ENCODE measurements at places on chromosomes 3 and 15. TPM values are rescaled to one million over a fixed set of nuclear protein-coding genes. Genes with fewer than 3 reads are reported as not detected.

DNA sequence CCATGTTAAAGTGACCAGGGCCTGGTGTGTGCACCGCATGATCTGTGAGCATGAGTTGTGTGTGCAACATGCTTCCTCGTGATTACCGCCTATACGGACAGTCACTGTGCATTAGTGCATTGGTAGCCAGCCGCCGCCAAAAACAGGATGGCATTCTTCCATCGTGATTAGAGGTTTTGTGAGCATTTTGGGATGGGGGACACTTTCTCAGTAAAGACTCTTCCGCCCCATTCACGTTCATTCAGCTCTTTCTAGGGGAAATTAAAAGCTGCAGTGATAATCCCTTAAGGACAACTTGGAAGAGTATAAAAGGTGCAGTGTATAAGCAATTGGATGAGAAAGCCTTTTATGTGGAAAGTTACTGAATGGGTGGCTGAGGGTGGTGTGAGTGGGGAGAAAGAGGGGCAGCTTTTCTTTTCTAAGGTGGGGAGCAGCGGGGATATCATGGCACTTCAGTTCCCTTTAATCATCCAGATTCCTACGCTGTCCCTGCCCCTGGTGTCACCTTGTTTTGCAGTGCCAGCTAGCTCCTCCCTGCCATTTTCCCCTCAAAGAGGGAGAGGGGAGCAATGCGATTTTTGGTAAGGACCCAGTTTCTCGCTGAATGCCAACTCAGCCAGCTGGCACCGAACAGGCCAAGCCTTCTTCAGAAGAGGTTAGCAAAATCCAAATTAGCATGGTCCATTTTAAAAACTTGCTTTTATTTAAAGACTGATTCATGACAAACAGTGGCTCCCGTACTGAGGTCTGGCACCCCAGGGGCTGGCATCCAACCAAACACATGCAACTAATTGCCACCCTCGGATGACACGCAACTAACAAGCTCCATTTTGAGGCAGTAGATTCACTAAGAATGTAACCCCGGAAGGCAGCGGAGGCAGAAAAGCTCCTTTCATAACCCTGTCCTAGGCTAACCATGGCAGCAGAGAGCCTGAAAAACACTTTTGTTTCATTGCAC, 447.8 kb downstream of the FHIT start:
- DNase-seq, result no peak
- H3K4me1 ChIP-seq, result no peaks in the 10 kb centered on the region
- H3K27ac ChIP-seq, result no peak overlapping the region
- peaks cover 2% of the 10 kb centered on the region for H3K36me3 ChIP-seq
- H3K27me3 ChIP-seq, result no peaks in the 10 kb centered on the region
- H3K4me3 ChIP-seq, result no peak overlapping the region

- no peaks in the 10 kb centered on the region for H3K4me1 ChIP-seq
- no peak within 1 kb of the TSS for H3K4me3 ChIP-seq
- no peak for DNase-seq
- no peak within 1 kb of the TSS for H3K27ac ChIP-seq
- H3K36me3 ChIP-seq, result no peaks in the 10 kb centered on the region
- H3K27me3 ChIP-seq, result peaks cover 5% of the 10 kb centered on the region
These were observed at the start of gene LYZL4 for GRCh38 chr3:42410370-42411131. Gene LYZL4 (minus strand): TSS chr3:42410610. CDS start chr3:42407251, 3,359 bp downstream.

- DNase-seq, result no peak
- H3K4me1 ChIP-seq, result peaks cover 3% of the 10 kb centered on the region
- no peaks in the 10 kb centered on the region for H3K36me3 ChIP-seq
- H3K4me3 ChIP-seq, result no peak overlapping the region
These were observed 62.4 kb upstream of the SPATA12 start for GRCh38 chr3:56998076-56998529.

GRCh38 chr3:17322106-17322793, 420.2 kb downstream of the TBC1D5 start:
- H3K27me3 ChIP-seq, result no peaks in the 10 kb centered on the region
- H3K4me1 ChIP-seq, result peaks cover 20% of the 10 kb centered on the region
- peaks cover 7% of the 10 kb centered on the region for H3K36me3 ChIP-seq
- no peak overlapping the region for H3K4me3 ChIP-seq
- DNase-seq, result no peak

- H3K36me3 ChIP-seq, result peaks cover 55% of the 10 kb centered on the region
- no peak overlapping the region for H3K4me3 ChIP-seq
- no peak for DNase-seq
- peaks cover 10% of the 10 kb centered on the region for H3K4me1 ChIP-seq
These were observed 28.3 kb downstream of the SEC61A1 start for GRCh38 chr3:128080323-128081080.

- no peak for DNase-seq
- H3K27me3 ChIP-seq, result no peaks in the 10 kb centered on the region
- H3K27ac ChIP-seq, result no peak overlapping the region
- H3K36me3 ChIP-seq, result peaks cover 2% of the 10 kb centered on the region
These were observed 62.9 kb downstream of the KLF13 start for GRCh38 chr15:31389576-31389975.

GRCh38 chr3:119628390-119628789, 30.7 kb downstream of the PLA1A start:
- no peaks in the 10 kb centered on the region for H3K36me3 ChIP-seq
- no peak overlapping the region for H3K4me3 ChIP-seq
- peaks cover 27% of the 10 kb centered on the region for H3K27me3 ChIP-seq
- H3K27ac ChIP-seq, result no peak overlapping the region

GRCh38 chr3:23807424-23808015, 1.8 kb downstream of the UBE2E1 start:
- H3K4me3 ChIP-seq, result peak overlapping the region; percentile 91
- DNase-seq, result no peak
- H3K27ac ChIP-seq, result peak overlapping the region; percentile 91
- H3K4me1 ChIP-seq, result peaks cover 51% of the 10 kb centered on the region

GRCh38 chr3:127374086-127375010, 86.5 kb upstream of the PRR20G start:
- no peaks in the 10 kb centered on the region for H3K4me1 ChIP-seq
- H3K27me3 ChIP-seq, result peaks cover 8% of the 10 kb centered on the region
- no peak overlapping the region for H3K4me3 ChIP-seq
- peak; percentile 64 for DNase-seq
- no peak overlapping the region for H3K27ac ChIP-seq
- H3K36me3 ChIP-seq, result no peaks in the 10 kb centered on the region

GRCh38 chr3:69869643-69870042, 129.9 kb upstream of the SAMMSON start:
- no peak overlapping the region for H3K27ac ChIP-seq
- no peak overlapping the region for H3K4me3 ChIP-seq
- no peaks in the 10 kb centered on the region for H3K36me3 ChIP-seq

GRCh38 chr15:38263996-38264395, 11.4 kb downstream of the SPRED1 start:
- H3K4me3 ChIP-seq, result no peak overlapping the region
- no peaks in the 10 kb centered on the region for H3K4me1 ChIP-seq
- no peaks in the 10 kb centered on the region for H3K36me3 ChIP-seq
- H3K27me3 ChIP-seq, result no peaks in the 10 kb centered on the region
- no peak overlapping the region for H3K27ac ChIP-seq

DNA sequence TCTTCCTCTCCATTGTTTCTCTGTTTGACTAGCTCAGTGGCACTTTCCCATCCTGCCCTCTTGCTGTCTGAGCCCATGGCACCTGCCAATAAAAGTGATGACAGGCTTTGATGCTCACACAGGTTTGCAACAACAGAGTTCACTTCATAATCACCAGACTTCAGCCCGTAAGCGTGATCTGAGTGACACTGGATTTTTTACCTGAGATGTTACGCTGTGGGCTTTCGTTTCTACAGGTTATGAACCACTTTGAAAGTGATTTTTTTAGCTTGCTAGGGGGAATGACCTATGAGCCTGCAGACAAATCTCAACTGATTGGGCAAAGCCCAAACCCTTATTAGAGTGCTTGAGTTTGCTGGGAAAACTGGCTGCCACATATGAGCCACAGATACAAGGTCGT, 173.9 kb upstream of the ICE2 start:
- peaks cover 52% of the 10 kb centered on the region for H3K4me1 ChIP-seq
- no peak overlapping the region for H3K4me3 ChIP-seq
- DNase-seq, result no peak
- no peak overlapping the region for H3K27ac ChIP-seq

- no peak overlapping the region for H3K4me3 ChIP-seq
- H3K27ac ChIP-seq, result no peak overlapping the region
- H3K36me3 ChIP-seq, result no peaks in the 10 kb centered on the region
- DNase-seq, result no peak
- H3K27me3 ChIP-seq, result peaks cover 4% of the 10 kb centered on the region
These were observed 95.0 kb upstream of the SNRPA1 start for GRCh38 chr15:101390060-101390459.

DNA sequence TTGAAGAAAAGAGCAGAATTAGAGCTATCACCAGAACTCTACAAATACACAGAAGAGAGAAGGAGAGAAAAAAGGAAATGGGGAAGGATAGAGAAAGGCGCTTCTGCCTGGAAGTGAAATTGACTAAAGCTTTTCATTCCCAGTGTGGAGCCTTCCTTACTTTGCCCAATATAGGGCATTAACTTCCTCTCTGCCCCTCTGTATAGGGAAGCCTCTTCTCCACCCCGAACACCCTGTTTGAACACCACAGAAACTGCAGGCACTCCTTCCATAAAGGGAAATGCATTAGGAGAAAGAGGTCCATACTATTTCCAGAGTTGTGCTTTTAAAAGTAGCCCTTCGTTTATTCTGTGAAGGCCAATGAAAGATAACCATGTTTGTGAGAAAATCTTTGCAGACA, 248.5 kb downstream of the RAP2B start:
- H3K27me3 ChIP-seq, result no peaks in the 10 kb centered on the region
- H3K4me1 ChIP-seq, result peaks cover 11% of the 10 kb centered on the region
- no peaks in the 10 kb centered on the region for H3K36me3 ChIP-seq
- no peak for DNase-seq

DNA sequence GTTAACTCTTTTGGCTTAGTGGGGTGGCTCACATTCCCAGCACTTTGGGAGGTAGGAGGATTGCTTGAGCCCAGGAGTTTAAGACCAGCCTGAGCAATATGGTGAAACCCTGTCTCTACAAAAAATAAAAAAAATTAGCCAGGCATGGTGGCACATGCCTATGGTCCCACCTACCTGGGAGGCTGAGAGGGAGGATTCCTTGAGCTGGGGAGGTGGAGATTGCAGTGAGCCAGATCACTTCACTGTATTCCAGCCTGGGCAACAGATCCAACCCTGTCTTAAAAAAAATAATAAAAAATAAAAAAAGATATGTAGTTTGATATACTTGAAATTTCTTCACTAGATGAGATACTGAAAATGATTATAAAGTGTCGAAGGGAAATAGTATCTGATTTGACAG, 178.8 kb downstream of the TCF12 start:
- H3K4me3 ChIP-seq, result no peak overlapping the region
- peaks cover 18% of the 10 kb centered on the region for H3K36me3 ChIP-seq
- no peak for DNase-seq
- H3K4me1 ChIP-seq, result peaks cover 4% of the 10 kb centered on the region
- H3K27me3 ChIP-seq, result no peaks in the 10 kb centered on the region

- H3K4me1 ChIP-seq, result peaks cover 91% of the 10 kb centered on the region
- DNase-seq, result no peak
- H3K27ac ChIP-seq, result peak overlapping the region; percentile 11
- H3K4me3 ChIP-seq, result no peak overlapping the region
- H3K27me3 ChIP-seq, result no peaks in the 10 kb centered on the region
These were observed 25.1 kb downstream of the SMAD3 start for GRCh38 chr15:67090297-67091070.

DNA sequence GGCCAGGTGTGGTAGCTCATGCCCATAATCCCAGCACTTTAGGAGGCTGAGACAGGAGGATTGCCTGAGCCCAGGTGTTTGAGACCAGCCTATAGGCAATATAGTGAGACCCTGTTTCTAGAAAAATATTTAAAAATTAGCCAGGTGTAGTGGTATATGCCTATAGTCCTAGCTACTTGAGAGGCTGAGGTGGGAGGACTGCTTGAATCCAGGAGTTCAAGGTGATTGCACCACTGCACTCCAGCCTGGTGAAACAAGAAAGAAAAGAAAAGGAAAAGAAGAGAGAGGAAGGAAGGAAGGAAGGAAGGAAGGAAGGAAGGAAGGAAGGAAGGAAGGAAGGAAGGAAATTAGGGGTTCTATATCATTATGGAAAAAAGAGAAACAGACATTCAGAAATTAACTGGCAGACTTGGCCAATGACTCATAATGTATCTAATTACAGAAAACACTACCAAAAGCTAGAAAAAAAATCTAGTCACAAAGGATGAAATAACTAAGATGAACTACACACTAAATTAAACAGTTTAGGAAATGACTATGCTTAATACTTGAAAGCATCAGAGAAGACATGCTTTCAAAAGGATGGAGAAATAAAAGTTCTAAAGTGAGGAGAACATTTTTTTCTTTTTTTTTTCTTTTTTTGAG, 45.4 kb upstream of the TERB2 start:
- no peak overlapping the region for H3K27ac ChIP-seq
- H3K4me1 ChIP-seq, result peaks cover 6% of the 10 kb centered on the region
- no peaks in the 10 kb centered on the region for H3K36me3 ChIP-seq
- no peak overlapping the region for H3K4me3 ChIP-seq
- H3K27me3 ChIP-seq, result no peaks in the 10 kb centered on the region
- DNase-seq, result no peak

- peaks cover 63% of the 10 kb centered on the region for H3K4me1 ChIP-seq
- peaks cover 25% of the 10 kb centered on the region for H3K36me3 ChIP-seq
- no peak overlapping the region for H3K4me3 ChIP-seq
- no peak for DNase-seq
These were observed 5.0 kb upstream of the IL17RE start for GRCh38 chr3:9897408-9898372.

- H3K36me3 ChIP-seq, result no peaks in the 10 kb centered on the region
- H3K4me1 ChIP-seq, result no peaks in the 10 kb centered on the region
- no peaks in the 10 kb centered on the region for H3K27me3 ChIP-seq
- no peak for DNase-seq
- no peak overlapping the region for H3K4me3 ChIP-seq
These were observed 103.0 kb downstream of the MYLK start for GRCh38 chr3:123781138-123781537.

- H3K36me3 ChIP-seq, result no peaks in the 10 kb centered on the region
- H3K4me1 ChIP-seq, result peaks cover 20% of the 10 kb centered on the region
- H3K4me3 ChIP-seq, result peak overlapping the region; percentile 69
- H3K27ac ChIP-seq, result peak overlapping the region; percentile 45
- peaks cover 10% of the 10 kb centered on the region for H3K27me3 ChIP-seq
These were observed 1.2 kb upstream of the TYRO3 start for GRCh38 chr15:41557673-41558399.

DNA sequence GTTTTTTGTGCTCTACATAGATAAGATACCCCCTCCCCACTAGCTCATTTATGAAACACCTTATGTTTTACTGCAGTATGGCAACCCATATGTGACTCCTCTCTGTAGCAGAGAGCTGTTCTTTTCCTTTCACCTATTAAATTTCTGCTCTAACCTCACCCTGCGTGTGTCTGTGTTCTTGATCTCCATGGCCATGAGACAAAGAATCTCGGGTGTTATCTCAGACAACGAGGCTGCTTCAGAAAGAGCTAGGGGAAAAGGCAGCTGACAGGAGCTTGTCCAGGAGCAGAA, 18.0 kb downstream of the CCR8 start:
- H3K27ac ChIP-seq, result no peak overlapping the region
- H3K4me3 ChIP-seq, result no peak overlapping the region
- DNase-seq, result no peak
- H3K4me1 ChIP-seq, result peaks cover 33% of the 10 kb centered on the region
- H3K36me3 ChIP-seq, result no peaks in the 10 kb centered on the region

FRG2C gene
- not detected for total RNA-seq

UMPS gene
- total RNA-seq, result 42.4 TPM

KLHDC8B gene
- 1.2 TPM for total RNA-seq

CTXN2 gene
- total RNA-seq, result not detected

PRSS50 gene
- total RNA-seq, result not detected

UBAP1L gene
- total RNA-seq, result 2.7 TPM

CEP152 gene
- 34.4 TPM for total RNA-seq

MAGEL2 gene
- total RNA-seq, result not detected

GABRG3 gene
- not detected for total RNA-seq

TRIM42 gene
- not detected for total RNA-seq

KCNH8 gene
- total RNA-seq, result not detected

DNAH12 gene
- not detected for total RNA-seq

SV2B gene
- total RNA-seq, result 0.05 TPM

CD96 gene
- 38.3 TPM for total RNA-seq
